Neural progenitor cell (in vitro differentiated cells): ENCODE measurements at places on chromosomes 3 and 15.

DNA sequence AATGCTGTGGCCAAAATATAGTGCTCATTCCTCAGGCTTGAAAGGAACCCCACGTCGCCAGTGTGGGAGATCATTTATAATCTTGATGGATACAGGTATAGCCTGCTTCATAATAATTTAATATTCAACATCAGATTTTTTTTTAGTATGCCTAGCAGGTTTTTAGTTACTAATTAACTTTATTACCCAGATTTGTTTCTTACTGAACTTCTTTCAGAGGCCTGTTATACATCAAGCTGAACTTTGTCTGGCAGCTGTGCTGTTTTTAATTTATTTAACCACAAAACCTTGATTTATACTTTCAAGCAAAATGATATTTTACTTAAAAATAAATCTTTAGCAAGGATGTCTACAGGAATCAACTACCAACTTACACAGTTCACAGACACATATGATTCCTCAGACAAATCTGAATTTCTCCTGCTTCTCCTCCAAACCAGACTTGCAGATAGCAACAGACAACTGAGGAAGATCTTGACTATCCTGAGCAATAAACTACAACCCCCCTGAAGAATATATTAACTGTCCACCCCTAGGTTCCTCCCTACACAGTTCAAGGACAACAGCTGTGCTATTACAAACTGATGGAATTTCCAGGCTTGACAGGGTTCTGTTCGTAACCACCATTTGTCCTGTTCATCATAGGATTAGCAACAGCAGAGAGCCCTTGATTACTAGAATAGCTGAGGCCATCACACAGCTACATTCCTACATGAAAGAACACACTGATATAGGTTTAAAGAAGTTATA is 610 bp downstream of the MAP4 start:
- DNase-seq, result peak; percentile 6

GRCh38 chr3:25080461-25080860 is 347.6 kb upstream of the RARB start:
- no peak for DNase-seq

- peak; percentile 61 for DNase-seq
These were observed 1.2 kb downstream of the CLSTN2 start for GRCh38 chr3:139935866-139936817.

DNA sequence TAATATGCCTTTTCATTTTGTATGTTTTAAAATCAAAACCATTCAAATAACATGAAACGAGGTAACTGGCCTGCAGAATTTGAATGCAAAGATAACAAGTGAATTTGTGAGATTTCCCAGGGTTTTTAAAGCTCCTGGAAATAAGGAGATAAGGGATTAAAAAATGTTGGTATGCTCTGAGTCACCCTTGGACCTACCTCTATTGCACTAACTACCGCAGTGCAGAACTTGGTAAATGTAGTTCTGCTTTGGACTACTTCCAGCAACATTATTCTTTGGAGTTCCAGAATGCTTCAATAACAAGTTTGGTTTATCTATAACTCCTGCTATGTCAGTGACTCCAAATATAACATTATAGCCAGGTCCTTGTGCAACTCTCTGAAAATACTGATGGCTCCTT is 201.7 kb downstream of the GAP43 start:
- no peak for DNase-seq

DNA sequence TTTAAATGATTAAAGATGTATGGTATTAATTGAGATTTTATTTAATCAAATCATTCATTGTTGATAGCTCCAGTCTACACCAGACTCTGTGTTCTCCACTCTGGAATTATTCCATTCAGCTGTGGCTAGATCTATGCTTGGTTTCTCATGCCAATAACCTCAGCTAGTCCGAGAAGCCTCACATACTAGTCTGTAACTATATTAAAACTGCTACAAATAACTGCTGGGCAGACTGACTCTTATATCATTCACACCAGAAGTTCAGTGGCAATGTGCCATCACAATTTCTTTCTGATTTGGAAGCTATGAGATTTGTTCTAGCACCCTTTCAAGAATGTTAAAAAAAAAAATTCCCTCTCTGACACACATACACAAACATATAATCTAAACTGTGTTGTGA is 947.3 kb downstream of the ROBO1 start:
- no peak for DNase-seq

GRCh38 chr3:51798411-51798963 is 19.4 kb upstream of the IQCF6 start:
- DNase-seq, result peak; percentile 52

GRCh38 chr15:31357148-31357547 is 30.5 kb downstream of the KLF13 start:
- DNase-seq, result no peak

GRCh38 chr3:49903451-49904424 is at the start of gene MST1R:
MST1R (minus strand) TSS chr3:49903873; CDS start chr3:49903609, 264 bp downstream.
- peak; percentile 89 for DNase-seq

DNA sequence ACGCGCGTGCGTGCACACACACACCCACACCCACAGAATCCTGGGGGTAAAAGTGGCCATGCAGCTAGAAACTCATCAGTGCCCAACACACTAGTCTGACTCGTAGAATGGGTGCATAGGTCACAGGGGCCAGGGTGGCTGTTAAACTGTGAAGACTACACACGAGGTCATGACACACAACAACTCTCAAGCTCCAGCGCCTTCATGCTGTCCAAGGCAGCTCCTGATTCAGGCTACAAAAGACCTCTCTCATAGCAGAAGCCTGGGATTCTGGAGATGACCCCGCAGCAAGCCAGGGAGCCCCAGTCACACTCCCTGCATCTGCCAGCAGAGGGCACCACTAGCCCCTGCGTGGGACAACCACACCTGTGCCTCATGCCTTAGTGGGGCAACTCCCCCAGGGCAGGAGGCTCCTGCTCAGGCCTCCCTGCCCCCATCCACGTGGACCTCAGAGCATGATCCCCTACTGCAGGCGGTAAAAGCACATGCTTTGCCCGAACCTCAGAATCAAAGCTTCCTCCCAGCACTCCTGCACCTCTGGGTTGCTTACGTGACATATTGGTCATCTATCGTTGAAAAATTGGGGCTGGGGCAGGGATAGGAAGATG is 93.1 kb downstream of the LRIG1 start:
- DNase-seq, result peak; percentile 67

DNA sequence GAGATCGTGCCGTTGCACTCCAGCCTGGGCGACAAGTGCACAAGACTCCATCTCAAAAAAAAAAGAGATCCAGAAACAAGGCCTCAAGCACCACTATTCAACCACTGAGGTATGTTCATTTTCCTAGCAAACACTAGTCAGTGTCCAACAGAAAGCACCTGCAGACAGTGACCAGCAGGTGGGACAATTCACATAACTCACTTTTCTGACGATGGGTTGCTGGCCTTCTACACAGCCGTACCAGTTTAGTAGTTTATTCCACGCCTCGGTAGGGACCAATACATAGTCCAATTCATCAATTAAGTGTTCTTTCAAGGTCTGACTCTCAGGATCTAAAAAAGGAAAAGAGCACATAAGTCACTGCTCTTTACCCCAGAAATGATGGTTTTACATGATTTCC is 12.4 kb downstream of the USP4 start:
- DNase-seq, result peak; percentile 16

DNA sequence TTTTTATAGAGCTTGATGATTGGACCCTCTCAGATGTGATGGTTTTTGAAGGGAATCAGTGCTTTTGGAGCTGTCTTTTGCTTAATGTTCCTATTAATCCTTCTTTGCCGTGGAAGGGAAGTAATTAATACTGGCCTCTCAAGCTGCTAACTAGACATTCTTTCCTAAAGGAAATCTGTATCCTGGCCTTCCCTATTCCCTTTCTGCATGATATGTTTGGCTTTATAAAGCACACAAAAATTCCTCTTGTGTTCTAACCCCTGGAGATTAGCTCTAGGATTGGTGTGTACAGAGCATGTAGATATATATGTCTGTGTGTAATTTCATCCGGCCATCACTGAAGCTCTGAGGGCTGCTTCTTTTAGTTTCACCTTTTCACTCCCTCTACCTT is 6.9 kb downstream of the ATXN7 start:
- no peak for DNase-seq

GRCh38 chr15:73560501-73561117 is 72.6 kb downstream of the NPTN start:
- DNase-seq, result peak; percentile 49

DNA sequence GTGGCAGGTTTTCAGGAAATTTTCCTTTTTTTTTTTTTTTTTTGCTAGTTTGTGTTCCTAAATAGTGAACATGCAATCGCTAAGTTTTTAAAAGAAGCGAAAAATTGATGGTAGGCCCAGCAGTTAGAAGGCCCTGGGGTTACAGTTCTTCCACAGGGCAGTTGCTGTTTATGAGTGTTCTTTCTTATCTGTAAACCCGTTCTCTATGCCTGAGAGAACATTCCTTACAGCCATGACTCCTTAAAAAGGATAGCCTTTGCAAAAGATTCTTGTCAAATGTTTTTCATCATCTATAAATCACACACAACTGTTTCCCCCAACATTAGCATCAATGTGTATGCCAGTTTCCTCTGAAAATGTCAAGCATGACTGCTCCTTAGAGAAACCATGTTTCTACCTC is 23.8 kb upstream of the MYZAP start:
- no peak for DNase-seq

- no peak for DNase-seq
These were observed 11.8 kb upstream of the SEC13 start for GRCh38 chr3:10332481-10333348.

DNA sequence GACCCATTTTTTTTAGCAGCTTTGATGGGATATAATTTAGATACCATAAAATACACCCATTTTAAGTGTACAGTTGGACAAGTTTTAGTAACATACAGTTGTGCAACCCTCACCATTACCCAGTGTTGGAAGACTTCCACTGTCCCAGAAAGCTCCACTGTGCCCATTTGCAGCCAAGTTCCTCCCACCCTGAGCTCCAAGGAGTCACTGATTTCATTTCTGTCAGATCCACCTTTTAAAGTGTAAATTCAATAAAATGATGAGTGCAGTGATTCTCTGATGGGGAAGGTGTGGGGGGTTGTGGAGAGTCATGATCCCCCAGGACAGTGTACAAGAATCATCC is 93.2 kb upstream of the IGF1R start:
- DNase-seq, result no peak

DNA sequence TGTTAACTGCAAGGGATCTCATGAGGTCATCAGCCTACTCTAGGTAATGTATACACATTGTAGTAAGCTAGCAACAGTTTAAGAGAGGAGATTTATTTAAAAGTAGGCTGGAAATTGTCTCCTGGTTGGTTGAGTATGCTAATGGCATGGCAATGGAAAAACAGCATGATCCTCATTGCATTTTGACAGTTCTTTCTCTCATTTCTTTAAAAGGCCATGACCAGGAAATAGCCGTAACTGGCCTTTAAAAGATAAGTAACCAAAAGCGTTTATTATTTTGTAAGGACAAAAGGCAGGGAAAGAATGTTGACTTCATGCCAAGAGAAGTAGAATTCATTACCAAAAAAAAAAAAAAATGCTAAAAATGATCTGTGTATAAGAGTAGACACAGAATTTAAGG is 310.3 kb downstream of the FGF12 start:
- DNase-seq, result no peak

DNA sequence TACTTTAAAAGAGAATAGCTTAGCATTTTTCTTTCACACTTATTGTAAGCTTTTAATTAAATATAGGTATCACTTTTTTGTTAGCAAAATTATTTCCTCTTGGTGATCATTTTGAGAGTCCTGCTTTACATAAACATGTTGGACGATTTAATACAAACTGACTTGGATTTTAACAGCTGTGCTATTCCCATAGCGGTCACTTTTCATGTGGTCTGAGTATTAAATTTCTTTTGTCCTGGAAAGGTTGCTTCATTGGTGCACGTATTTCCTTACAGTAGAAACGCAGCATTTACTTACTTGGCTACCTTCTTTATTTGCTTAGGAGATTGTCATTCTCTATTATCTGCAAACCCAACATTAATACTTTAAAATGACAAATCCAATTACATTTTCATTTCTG is 109.4 kb downstream of the ATG7 start:
- DNase-seq, result no peak

DNA sequence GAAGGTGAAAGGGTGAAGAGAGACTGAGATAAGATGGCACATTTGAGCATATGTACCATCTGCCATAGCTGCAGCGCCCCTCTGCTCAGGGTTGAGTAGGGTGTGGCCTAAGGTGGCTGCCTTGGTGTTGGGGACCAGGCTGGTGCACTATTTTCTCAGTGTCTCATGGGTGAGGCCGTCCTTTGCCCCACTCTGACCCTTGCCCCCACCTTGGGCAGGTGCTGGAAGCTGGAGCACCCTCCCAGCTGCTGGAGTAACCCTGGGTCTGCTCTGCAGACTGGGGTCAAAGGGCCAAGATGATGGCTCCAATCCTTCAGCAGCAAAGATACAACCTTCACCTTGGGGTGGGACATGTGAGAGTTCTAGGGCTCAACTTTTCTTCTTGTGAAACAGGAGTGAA is 69.2 kb downstream of the DAPK2 start:
- DNase-seq, result no peak

GRCh38 chr3:194312743-194313281 is 38.3 kb downstream of the CPN2 start:
- DNase-seq, result peak; percentile 55

DNA sequence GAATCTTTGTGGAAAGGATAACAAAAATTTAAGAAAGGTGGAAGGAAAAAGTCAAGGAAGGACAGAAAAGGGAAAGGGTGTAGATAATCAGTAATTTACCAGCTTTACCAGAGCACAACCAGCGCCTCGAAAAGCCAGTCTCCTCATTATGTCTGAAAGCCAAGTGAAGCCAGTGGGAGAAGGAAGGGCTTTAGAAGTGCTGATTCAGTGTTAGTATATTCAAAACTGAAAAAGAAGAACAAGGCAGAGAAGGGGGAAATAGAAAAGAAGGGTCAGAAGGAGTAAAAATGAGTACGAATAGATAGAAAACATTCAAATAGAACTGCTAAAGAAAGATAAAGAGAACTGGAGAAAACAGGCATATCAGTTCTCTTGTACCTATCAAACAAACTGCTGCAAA is 4.1 kb downstream of the PBRM1 start:
- DNase-seq, result no peak

DNA sequence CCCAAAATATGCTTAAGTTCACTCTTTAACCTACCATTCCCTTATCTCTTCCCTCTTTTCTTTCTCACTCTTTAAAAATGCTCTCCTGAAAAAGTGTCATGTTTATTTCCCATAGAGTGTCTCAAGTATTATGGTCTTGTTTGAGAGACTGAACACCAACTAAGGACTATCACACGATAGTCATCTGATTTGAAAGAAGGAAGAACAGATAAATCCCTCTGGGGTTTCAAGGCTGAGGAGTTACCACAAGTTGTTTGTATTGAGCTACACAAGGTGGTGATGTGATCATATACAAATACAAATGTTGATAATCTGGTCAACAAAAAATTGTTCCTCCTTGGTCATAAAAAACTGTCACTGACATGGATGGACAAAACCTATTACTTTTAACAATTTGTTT is 13.8 kb downstream of the MEIS2 start:
- no peak for DNase-seq

- DNase-seq, result no peak
These were observed 999 bp upstream of the KIF7 start for GRCh38 chr15:89656116-89656815.

- no peak for DNase-seq
These were observed 179.3 kb downstream of the ZPLD1 start for GRCh38 chr3:102614021-102614569.
